ENCODE measurements at places on chromosomes 4 and X. TPM values are rescaled to one million over a fixed set of nuclear protein-coding genes. Genes with fewer than 3 reads are reported as not detected.

ART3 gene
- total RNA-seq, result 0.37 TPM

CXorf58 gene
- 0.24 TPM for total RNA-seq

DNA sequence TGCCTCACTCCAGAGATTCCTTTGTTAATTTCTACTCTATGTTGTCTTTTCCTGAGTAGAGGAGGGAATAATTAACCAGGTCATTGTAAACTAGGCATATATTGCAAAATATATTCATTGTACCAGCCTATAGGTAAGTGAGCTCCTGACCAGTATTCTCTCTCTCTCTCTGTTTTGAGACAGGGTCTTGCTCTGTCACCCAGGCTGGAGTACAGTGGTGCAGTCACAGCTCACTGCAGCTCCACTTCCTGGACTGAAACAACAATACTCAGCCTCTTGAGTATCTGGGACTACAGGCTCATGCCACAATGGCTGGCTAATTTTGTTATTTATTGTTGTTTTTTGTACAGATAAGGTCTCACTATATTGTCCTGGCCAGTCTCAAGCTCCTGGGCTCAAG, 198.3 kb downstream of the ARAP2 start:
- DNase-seq, result no peak

- DNase-seq, result no peak
These were observed 194.8 kb upstream of the RASGEF1B start for GRCh38 chr4:81666491-81666890.

GRCh38 chr4:112119353-112119783, 25.9 kb upstream of the FAM241A start:
- DNase-seq, result no peak

GRCh38 chr4:140103676-140104075, 50.3 kb downstream of the MAML3 start:
- no peak for DNase-seq

DNA sequence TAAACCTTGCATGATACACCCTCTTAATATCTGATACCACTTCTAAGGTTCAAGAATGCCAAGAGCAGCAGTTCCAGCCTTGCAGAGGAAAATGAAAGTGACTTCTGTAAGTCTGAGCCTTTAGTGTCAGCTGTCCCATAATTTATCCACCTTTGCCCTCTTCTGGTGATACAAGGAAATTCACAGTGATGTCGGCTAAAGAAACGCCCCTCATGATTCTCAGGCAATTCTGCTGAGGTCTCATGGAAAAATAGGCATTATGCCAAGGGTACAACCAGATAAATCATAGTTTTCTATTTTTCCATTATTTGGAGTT, 172.2 kb upstream of the CXCL13 start:
- no peak for DNase-seq

CT45A2 gene
- not detected for total RNA-seq

- DNase-seq, result no peak
These were observed 238.3 kb downstream of the DCLK2 start for GRCh38 chr4:150316332-150317205.

ERVMER34-1 gene
- total RNA-seq, result 0.14 TPM

GRCh38 chrX:71118985-71119535, 664 bp downstream of the MED12 start:
- DNase-seq, result no peak

ARMCX4 gene
- 17.8 TPM for total RNA-seq

DNA sequence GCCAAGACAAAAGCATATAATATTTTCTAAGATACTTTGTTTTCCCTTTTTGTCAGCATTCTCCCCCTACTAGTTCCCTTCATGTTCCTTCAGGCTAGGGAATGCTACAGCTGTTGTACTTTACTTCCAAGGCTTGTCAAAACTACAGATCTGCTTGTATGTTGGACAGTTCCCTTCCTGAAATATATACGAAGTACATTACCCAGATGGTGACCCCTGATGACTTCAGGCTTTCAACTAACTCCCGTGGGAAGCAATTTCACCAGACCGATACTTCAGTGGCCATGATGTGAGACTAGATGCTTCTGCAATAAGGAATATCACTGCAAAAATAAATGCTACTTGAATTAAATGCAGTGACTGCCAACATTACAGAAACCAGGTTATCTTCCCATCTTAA, 332.8 kb downstream of the SH2D1A start:
- DNase-seq, result no peak

SPIN3 gene
- 13.8 TPM for total RNA-seq

CCKAR gene
- total RNA-seq, result not detected

SOD3 gene
- 415 TPM for total RNA-seq

AMBN gene
- total RNA-seq, result not detected

DNA sequence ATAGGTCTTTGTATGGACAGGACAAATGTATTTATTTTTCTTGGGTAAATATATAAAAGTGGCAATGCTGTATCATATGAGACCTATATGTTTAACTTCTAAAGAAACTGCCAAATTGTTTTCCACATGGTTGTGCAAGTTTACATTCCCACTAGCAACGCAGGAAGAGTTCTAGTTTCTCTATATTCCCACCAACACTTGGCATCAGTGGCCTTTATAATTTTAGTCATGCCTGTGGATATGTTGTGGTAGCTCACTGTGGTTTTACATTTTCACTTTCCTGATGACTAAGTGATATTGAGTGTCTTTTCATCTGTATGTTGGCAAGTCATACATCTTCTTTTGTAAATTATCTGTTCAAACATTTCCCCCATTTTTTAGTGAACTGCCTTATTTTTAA, 126.0 kb downstream of the EMCN start:
- no peak for DNase-seq

DGAT2L6 gene
- not detected for total RNA-seq

RAI2 gene
- total RNA-seq, result 32.5 TPM

GRCh38 chr4:151192556-151193235, 84.3 kb upstream of the PRSS48 start:
- no peak for DNase-seq

- DNase-seq, result no peak
These were observed 113.2 kb downstream of the SPCS3 start for GRCh38 chr4:176432811-176433540.

NXF3 gene
- 1.2 TPM for total RNA-seq

DNA sequence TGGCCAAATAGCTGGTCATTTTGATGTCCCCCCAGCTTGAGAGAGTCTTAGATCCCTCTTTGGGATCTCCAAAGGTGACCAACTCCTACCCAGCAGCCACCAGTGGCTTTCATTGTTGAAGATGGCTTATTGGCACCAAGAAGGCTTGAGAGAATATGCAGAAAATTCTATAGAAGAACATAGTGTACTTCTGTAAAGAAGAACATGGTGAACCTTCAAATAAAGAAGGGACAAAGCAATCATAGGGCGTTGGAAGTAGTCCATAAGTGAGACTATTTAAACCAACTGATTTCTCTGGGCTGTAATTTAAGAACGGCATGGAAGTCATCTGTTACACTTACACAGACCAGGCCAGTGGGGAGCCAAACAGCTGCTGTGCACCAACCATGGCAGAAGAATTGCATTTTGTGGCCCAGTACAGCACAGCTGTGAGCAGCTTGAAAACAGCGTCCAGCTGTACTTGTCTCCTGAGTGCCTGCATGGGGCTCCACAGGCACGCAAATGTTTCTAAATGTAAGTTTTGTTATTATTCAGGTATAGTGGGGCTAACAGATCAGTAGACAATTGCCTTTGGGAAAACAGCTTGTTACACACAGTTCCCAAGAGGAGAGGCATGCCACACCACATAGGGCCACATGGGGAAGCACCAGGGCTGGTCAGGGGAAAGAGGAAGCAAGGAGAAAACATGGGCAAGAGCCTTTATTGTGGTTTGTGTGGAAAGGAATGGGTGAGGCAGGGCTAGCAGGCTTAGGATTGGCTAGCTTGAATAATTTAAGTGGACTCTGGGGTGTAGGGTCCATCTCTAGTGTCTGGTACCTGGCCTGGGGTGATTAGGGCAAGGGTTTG, 125.0 kb downstream of the ARHGAP6 start:
- DNase-seq, result no peak

BEND4 gene
- 0.24 TPM for total RNA-seq

PPA2 gene
- 67.2 TPM for total RNA-seq

F8 gene
- total RNA-seq, result 31.0 TPM

GRCh38 chrX:138067415-138067814, 501.5 kb downstream of the ZIC3 start:
- no peak for DNase-seq

DCAF4L1 gene
- 0.33 TPM for total RNA-seq

GRCh38 chr4:175369087-175369486, 443.0 kb downstream of the GPM6A start:
- DNase-seq, result no peak

MBTPS2 gene
- total RNA-seq, result 14.1 TPM

DNA sequence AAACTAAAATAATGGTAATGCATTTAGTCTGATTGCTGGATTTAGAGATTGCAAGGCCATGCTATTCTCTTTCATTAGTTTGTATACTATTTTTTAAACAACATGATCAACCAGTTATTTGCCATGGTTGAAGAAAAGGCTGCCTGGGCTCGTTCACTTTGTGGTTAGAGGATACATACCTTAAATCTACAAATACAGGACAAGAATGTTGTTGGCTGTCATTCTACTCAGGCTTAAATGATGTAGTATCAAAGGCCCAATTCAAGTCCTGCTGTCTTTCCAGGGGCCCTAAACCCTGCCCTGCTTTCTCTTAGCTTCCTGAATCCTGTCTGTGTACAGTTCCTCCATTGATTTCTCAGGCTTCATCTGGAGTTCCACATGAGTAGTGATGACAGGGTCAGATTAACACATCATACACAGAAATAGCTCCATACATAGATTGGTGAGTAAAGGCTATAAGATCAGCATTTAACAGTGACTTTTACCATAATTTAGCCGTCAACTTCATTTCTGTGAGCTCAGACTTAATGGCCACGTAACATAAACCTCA, 114.9 kb upstream of the GPRIN3 start:
- no peak for DNase-seq

XK gene
- total RNA-seq, result 1.7 TPM

- DNase-seq, result no peak
These were observed 1811.2 kb upstream of the PCDH10 start for GRCh38 chr4:131337936-131338335.

- no peak for DNase-seq
These were observed 484 bp downstream of the CXCL2 start for GRCh38 chr4:74098427-74098994.

DNA sequence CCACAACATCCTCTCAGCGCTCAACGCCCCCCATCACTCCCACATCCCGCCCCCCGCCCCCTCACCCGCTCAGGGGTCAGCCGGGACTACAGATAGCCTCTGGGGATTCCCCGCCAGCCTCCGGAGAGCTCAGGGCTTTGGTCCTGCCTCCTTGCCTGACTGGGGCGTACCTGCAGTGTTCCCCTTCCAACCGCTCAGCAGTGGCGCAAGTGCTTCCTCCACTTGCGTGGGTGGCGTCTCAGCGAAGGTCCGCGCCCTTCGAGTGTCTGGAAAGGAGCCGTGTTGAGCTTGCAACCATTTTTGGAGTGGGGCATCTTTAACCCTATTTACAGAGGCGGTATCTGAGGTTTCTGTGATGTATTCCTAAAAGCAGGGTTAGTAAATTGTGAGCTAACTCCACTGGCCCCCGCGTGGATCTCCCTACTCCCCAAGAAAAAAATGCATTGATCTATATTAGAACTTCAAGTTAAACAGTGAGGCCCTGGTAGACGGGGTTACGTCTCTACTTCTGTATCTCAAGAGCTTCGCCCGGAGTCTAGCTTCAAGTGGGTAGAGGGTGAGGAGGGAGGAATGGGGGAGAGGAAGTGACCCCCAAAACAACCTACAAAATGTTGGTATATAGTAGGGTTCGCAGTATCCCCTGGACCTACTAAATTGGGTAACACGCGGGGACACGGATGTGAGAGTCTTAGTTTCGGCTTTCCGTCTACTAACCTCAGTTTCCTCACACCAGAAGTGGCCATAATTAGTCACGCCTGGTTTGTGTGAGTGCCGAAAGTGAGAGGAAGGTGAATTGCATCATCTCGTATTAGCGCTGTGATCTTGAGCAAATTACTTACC, 16.1 kb downstream of the NKX3-2 start:
- peak; percentile 74 for DNase-seq

SPACA5 gene
- total RNA-seq, result not detected

- DNase-seq, result no peak
These were observed 156.6 kb upstream of the CTSO start for GRCh38 chr4:156109943-156110900.

DNA sequence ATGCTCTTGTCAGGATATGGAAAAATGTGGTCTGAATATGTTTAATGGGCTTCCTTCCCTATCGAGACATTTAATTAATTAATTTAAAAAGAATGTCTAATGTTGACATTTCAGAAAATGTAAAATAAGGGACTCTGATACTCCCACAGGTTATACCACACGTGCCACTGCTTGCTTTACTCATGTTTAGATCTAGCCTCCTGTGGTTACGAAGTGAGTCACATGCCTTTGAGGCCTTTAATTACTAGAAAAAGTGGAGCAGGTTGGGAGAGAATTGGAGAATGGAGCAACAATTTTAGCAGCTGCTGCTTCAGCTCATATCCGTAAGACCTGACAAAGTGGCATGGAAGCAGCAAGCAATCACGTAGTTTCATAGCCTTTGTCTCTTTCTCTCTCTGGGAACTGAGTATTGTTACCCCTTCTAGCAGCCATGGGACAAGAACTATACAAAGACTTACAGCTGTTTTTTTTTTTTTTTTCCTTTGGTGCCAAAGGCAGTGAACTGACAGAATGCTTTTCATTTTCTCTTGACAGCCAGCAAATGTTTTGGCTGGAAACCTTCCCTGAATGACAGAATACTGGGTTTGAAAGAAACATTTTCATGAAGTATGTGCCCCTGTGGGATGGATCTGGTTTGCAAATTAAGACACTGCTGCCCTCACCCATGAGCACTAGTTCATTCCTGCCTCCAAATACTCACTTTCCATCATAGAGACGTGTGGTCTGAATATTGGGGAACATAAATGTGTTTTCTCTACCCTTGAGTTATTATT, 355.1 kb upstream of the PABPC5 start:
- no peak for DNase-seq

GRCh38 chr4:56218230-56218895, 168.9 kb downstream of the AASDH start:
- no peak for DNase-seq

DNA sequence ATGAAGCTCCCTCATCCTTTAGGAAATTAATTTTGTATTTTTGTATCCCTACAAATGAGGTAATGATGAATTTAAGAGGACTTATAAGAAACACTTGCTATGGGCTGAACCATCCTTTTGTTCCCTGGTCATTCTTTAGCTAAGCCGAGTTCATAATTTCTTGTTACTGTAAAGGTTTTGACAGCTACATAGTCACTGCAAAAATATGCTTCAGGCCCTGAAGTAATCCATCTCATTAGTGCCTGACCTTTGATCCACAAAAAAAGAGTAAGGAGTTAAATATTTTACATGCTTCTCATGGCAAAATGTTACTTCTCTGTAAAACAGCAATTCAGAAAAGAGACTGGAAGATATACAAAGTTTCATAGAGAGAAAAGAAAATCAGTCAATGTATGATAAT, 290.6 kb upstream of the SLIT2 start:
- DNase-seq, result no peak

S100G gene
- not detected for total RNA-seq

GYG2 gene
- 2.7 TPM for total RNA-seq

- no peak for DNase-seq
These were observed 48.9 kb upstream of the HAND2 start for GRCh38 chr4:173578956-173579355.

DNA sequence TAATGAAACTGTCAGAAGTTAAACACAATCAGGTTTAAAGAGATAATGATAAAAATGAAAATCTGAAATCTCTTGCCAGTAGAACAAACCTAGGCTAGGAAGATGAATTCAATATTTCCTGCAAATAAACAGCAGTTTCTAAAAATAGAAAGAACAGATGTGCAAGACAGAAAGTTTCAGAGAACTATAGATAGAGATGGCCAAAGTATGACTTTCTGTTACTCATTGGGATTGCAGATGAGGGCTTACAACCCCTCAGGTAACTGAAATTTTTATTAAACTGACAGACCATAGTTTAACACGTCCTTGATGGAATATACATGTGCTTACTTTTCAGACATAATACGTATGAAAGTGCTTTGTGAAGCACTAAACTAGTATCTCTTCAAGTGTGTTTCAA, 82.3 kb upstream of the PPARGC1A start:
- no peak for DNase-seq
